ENCODE measurements at places on chromosomes 2 and 18.
A peak's percentile ranks its signal among the peaks of the same experiment; 100 is the strongest.

- no peak for DNase-seq
These were observed 705.9 kb downstream of the CCDC85A start for GRCh38 chr2:56889738-56890137.

GRCh38 chr18:37962316-37962966 lies 396.8 kb upstream of the CELF4 start:
- no peak for DNase-seq

GRCh38 chr2:180352620-180353019 lies 345.5 kb upstream of the CWC22 start:
- DNase-seq = no peak

DNA sequence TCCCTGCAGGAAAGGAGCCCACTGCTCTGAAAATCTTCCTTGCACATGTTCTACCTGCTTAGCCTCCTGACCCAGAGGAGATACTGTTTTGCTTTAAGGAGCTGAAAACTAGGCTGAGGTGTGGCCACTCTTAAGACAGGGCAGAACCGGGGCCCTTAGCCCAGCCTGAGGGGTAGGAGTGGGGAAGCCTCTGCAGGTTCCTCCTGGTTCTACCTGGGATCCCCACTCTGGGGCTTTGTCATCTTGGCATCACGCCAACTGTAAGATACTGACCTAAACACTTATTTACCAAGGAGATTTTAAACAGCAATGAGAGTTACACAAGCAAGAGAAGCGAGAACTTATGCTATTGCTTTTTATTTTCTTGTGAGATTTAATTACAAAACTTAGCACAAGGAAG lies 86.9 kb downstream of the KCTD1 start:
- no peak for DNase-seq

- DNase-seq = no peak
These were observed 87.7 kb downstream of the DSEL start for GRCh38 chr18:67428805-67429204.

- no peak for DNase-seq
These were observed 226.2 kb upstream of the TNP1 start for GRCh38 chr2:217086038-217086522.

- DNase-seq = no peak
These were observed 139.9 kb downstream of the LRRC30 start for GRCh38 chr18:7370802-7371201.

DNA sequence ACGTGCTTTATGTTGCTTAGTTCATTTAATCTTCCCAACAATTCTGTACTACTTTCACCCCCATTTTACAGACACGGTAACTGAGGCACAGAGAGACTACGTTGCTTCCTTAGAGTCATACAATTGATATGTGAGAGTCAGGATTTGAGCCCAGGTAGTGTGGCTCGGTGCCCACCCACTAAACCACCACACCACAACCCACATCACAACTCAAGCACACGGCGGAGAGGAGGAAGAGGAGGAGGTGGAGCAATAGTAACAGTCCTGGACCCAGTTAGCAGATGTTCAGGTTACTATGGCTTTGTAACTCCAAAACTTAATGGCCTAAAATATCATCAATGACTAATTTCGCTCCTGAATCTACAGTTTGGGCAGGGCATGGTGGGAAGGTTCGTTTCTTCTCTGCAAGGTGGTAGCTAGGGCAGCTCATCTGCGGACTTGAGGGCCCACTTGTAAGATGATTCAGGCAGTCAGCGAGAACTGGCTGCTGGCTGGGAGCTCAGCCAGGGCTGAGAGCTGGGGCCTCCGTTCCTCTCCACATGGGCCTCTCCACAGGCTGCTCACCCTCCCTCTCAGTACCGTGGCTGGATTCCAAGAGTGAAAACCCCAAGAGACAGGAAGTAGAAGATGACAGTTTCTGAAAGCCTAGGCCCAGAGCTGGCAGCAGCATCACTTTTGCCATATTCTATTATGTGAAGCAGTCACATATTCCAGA lies 167.1 kb downstream of the ZFP36L2 start:
- DNase-seq = peak; percentile 52

DNA sequence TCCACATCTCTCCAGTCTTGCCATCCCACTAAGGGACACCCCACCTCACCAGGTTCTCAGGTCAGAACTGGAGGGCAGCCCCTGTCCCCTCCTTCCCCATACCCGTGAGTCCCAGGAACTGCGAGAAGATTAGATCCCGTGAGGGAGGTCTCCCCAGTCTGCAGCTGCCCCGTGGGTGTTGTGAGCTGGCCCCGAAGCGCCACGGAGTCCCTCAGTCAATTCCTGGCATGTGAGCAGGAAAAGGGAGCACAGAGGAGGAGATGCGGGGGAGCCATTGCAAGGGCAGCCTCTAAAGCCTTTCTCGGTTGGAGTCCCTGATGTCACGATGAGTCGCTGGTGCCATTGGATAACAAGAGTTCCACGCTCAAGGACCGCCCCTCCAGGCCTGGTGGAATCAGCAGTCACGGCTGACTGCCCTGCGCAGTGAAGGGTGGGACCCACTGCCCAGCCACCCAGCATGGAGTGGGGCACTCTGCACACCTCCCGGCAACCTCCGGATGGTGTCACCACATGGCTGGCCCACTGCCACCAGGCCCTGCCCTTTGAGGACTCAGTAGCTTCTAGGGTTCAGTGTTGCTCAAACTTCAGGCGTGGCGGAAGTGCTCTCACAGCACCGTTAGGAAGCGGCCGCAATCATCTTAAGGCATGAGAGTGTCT lies 434.9 kb upstream of the MYT1L start:
- DNase-seq = no peak

- DNase-seq = no peak
These were observed 4.1 kb downstream of the TGFBRAP1 start for GRCh38 chr2:105325389-105325963.

- no peak for DNase-seq
These were observed 376.2 kb downstream of the ZNF521 start for GRCh38 chr18:24975496-24976372.

- no peak for DNase-seq
These were observed 671.9 kb downstream of the IRS1 start for GRCh38 chr2:226127682-226128081.

GRCh38 chr18:61892683-61893308 lies at the start of gene RNF152:
RNF152 (minus strand) TSS chr18:61893007; CDS start chr18:61816463, 76,544 bp downstream.
- peak; percentile 6 for DNase-seq

DNA sequence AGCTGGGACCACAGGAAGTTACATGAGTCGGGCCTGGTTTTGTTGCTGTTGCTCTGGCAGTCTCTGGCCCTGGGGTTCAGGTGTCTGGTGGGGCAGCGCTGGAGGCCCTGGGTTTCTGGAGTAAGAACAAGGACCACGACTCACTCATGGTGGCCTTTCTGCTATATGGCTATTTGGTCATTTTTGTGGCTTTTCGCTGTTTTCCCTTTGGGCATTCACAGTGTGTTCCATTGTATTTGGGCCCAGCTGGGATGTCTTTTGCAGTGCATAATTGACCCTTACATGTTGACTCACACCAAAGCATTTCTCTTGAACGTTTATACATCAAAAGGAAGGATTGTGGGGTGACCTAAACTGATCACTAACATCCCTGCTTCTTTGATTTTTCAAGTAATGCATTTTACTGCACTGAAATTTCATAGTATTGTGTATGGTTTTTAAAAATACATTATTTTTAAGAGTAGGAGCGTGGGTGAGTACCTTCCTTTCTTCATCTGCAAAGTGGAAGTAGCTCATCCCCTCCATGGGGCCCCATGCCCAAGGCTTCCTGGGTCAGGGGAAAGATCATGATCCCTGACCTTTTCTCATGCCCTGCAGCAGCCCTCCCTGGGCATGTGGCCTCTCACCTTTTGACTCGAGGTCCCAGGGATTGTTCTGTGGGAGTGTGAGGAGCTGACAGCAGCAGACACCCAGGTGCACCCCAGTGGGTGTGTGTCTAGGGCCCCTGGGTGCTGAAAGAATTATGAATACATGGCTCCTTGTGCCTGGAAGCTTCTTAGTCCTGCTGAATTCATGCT lies 225.5 kb downstream of the AGAP1 start:
- no peak for DNase-seq

- no peak for DNase-seq
These were observed 82.8 kb downstream of the TMEM17 start for GRCh38 chr2:62423235-62423634.

DNA sequence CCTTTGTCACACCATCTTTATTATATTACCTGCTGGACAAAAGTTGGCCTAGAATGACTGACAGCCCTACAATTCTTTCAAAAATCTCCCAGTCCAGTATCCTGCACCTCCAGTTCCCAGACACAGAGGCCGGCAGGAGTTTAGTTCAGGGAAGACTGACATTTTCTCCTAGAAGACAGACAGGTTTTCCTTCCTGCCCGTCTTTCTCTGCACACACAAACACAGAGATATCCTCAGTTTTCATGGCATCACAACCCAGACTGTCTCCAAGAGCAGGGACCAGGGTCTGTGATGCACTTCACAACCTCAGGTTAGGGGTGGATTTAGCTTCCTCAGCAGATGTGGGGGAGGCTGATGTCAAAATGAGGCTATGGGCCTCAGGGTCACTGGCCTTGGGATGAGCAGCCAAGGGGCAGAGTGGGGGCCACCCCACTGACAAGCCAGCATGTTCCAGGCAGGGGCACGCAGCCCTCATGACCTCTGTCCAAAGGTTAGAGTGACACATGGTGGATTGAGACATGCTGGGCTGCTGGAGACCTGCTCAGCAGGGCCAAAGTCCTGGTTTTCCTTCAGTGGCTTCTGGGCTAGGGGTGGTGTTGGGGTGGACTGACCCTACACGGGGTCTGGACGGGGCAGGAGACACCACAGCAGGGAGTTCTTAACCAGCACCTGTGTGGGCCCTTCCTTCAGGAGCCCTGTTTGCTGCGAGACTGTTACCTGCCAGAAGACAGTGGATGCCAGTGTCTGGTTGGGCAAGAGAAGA lies 70.5 kb downstream of the SFXN5 start:
- no peak for DNase-seq

DNA sequence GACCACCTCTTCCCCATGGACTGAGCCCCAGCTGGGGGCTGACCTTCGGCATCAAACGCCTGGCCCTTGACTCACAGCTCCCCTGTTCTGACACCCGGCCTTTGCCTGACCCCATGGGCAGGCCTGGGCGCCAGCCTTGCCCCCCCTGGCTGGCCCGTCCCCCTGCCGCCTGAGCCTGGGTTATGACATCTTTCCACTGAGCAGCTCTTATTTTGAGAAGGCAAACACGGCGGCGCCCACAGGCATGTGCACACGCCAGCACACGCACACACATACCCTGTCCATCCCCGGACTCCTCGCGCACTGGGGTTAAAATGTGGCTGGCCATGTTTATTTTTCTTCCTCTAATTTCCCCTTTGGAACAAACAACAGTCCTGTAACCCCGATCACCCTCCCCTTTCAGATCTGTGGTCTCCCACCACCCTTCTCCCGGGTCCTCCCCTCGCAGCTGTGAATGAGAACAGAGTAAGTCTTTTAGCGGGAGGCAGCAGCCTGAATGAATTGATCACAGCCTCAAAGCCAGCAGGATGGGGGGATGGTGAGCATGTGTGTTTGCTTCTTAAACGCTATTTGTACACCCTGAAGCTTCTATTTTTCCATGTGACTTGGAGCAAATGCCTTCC lies 11.8 kb upstream of the ATOH8 start:
- no peak for DNase-seq

- no peak for DNase-seq
These were observed 77.0 kb downstream of the EDAR start for GRCh38 chr2:108911807-108912628.

GRCh38 chr2:236754271-236754944 lies 184.8 kb downstream of the ACKR3 start:
- no peak for DNase-seq

- DNase-seq = no peak
These were observed 116.8 kb downstream of the IKZF2 start for GRCh38 chr2:213034585-213034984.

- DNase-seq = no peak
These were observed 36.0 kb downstream of the PHLPP1 start for GRCh38 chr18:62751341-62751821.

- no peak for DNase-seq
These were observed 462.7 kb downstream of the TGIF1 start for GRCh38 chr18:3912705-3913104.

DNA sequence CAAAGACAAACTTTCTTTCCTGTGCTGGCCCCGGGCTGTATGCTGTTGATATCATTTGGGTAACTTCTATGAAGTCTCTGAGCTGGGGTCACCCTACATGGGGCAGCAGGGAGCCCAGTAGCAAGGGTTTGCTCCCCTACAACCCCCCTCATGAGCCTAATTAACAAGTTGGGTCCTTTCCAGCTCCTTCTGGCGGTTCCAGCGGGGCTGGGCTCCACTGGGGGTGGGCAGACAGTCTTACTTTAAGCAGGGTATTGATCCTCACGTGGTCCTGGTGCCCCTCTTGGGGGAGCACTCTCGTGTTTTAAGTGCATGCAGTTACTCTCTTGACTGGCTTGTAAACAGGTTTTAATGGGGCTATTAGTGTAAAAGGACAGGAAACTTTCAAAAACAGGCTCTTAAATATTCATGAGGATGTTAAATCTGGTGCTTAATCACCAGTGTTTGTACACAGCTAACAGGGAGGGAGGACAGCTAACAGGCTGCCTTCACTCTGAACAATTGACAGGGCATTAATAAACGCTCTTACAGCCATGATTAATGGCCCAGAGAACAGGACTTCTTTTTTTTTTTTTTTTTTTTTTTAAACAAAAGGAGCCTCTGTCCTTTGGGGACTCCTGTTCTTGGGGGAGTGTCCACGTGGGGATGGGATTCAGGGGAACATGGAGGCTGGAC lies 36.6 kb upstream of the SKOR2 start:
- DNase-seq = no peak

DNA sequence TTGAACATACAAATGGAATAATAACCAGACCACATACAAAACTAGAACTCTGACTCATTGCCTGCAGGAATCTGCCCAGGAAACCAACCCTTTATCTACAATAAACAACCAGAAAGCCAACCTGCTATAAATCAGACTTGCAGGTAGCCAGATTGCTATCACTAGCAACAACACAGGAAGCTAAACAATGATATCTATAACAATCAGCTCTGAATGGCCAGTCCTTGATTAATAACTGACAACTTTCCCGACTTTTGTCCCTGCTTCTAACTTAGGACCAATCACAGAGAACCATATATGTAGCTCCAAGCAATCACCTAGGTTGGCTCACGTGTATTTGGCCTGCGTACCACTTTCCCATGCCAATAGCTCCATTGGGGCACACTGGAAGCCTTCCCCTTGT lies 470.8 kb downstream of the RIT2 start:
- DNase-seq = no peak

DNA sequence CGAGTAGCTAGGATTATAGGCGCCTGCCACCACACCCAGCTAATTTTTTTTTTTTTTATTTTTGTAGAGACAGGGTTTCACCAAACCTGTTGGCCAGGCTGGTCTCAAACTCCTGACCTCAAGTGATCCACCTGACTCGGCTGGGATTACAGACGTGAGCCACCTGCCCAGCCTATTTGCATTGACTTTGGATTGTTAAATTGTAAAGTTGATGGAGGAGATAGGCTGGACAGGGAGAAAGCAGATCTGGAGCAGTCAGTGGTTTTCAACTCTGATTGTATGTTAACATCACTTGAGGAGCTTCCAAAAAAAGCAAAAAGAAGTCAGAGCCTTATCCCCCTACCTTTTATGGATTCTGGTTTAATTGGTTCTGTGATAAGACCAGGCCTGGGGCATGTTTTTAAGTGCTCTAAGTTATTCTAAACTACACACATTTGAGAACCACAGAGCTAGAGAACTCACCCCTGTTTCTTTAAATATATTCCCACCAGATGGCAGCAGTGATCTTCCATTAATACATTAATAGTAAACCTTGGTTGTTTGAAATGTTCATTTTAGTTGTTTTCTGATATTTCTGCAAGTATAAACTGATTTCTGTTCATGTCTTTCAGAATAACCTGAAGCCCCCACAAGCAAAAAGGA lies 7.5 kb downstream of the C2orf49 start:
- DNase-seq = no peak

GRCh38 chr2:85438201-85439024 lies 19.9 kb downstream of the SH2D6 start:
- DNase-seq = no peak
